ENCODE measurements at places on chromosomes 7 and 10.

GRCh38 chr10:7566891-7567290, 99.9 kb downstream of the ITIH5 start:
- DNase-seq, result no peak

DNA sequence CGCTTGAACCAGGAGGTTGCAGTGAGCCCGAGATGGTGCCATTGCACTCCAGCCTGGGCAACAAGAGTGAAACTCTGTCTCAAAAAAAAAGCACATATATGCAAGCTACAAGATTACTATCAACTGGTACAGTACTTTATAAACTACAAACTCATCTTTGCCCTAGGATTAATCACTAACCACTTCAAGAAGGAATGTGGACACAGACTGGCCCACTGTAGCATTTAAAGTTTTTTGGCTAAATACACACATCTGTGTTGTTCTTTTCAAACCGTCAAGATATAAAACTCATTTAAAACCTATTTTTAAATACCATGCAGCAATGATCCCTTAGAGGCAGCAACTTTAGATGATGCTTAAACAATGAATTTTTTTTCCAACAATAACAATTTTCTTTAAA, 205.4 kb downstream of the IMMP2L start:
- no peak for DNase-seq

DNA sequence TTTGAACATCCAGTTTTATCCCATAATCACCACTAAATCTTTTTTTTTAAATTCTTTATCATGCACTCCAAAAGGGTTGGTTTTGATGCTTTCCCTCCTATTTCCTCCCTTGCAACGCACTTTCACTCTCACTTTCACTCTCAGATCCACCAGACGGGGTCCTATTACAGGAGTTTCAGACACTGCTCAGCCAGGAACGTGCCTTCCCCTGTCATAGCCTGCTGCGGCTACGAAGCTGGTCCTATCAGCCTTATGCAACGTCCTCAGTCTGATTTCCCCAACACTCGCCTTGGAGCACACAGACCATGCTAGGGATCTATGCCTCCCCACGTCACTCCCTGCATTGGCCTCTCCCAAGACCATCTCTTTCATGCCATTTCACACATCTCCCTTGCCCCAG, 23.4 kb downstream of the ZPBP start:
- peak; percentile 3 for DNase-seq

GRCh38 chr7:43942997-43943396, 16.8 kb downstream of the UBE2D4 start:
- DNase-seq, result no peak

DNA sequence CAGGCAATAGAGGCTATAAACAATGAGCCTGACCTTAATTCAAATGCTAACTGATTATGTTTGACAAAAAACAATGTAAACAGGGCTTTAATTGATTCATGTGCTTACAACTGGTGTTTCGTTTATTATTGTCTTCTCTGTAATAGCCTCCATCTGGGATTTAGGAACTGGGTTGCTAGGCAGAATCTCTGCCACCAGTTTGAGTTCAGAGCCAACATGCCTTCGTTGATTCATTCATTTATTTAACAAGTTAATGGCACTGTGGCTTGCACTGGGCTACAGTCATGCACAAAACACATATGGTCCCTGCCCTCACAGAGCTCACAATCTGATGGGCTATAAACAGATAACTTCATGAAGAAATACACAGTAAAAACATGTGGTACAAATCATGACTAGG, 19.6 kb upstream of the CDHR3 start:
- no peak for DNase-seq

GRCh38 chr10:110765513-110766319, 106.0 kb upstream of the PDCD4 start:
- DNase-seq, result no peak

GRCh38 chr10:113917636-113918035, 63.2 kb downstream of the NHLRC2 start:
- no peak for DNase-seq

GRCh38 chr7:143002106-143002505, 24.8 kb downstream of the OR9A2 start:
- DNase-seq, result peak; percentile 48

GRCh38 chr10:96292971-96293920, 11.0 kb upstream of the DNTT start:
- DNase-seq, result peak; percentile 58

DNA sequence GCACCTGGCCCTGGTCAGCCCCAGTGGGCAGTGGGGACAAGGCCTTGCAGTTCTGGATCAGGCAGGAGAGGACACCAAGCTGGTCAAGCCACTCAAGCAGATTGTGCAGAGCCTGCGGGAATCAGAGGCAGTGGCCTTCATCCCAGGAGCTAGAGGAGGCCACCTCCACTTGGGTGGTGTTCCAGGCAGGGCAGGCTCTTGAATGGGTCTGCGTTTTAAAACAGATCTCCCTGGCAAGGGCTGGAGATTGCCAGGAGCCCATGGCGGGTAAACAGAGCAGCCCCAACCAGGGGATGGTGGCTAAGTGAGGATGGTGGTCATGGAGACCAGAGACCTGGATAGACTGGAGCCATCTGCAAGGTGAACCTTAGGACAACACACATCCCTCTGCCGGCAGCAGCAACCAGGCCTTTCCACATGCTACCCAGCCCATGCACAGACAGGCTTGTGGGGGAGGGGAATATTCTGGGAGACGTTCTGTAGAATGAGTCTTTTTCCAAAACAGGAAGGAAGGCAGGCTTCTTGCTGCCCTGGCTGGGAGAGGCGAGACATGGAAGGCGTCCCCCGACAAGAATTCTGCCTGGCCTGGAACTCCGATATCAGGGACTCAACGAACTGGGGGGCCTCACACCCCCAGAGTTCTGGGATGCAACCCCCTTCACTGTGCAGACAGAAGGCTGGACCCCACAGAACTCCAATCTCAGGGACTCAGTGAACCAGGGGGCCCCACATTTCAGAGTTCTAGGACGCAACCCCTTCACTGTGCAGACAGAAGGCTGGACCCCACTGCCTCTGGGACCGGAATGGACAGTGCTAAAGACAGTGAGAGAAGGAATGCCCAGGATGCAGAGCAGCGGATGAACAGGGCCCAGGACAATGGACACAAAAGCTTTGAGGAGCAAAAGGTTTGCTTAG, 264.8 kb downstream of the PTPRN2 start:
- DNase-seq, result no peak

- DNase-seq, result no peak
Measured at GRCh38 chr10:66917104-66917503, 8.7 kb upstream of the LRRTM3 start.

GRCh38 chr10:34049887-34050286, 715.4 kb upstream of the NRP1 start:
- DNase-seq, result peak; percentile 51

- DNase-seq, result no peak
Measured at GRCh38 chr10:2944788-2945187, 122.6 kb upstream of the PFKP start.

GRCh38 chr7:36032361-36032818, 120.7 kb upstream of the EEPD1 start:
- no peak for DNase-seq

DNA sequence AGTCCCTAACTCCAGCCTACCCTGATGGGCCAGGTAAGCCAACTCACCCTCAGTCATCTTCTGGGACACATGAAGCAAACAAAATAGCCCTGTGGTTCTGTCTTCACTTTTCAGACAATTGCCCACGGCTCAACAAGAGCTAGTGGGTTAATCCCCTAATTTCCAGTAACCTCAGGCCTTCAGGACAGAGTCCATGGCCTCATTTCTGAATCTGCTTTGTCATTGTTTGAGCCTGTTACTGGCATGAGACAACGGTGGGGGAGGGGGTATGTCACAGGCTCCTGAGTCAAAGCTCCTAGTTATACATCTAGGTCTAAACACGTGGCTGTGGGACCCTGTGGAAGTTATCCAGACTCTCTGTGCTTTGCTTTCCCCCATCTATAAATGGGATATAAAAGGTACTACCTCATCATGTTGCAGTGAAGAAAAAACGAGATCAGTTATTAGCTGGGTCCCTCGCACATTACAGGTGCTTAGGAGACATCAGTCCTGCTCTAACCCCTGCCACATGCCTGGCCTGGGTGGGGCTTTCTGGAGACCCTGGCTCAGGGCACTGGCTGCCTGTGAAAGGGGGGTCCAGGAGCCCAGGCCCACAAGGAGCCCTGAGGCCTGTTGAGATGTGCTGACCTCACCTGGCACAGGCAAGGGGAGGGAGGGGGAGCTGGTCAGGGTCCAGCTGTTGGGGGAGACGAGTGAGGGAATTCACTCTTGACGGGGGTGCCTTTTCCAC, 16.5 kb downstream of the MAT1A start:
- DNase-seq, result peak; percentile 5

DNA sequence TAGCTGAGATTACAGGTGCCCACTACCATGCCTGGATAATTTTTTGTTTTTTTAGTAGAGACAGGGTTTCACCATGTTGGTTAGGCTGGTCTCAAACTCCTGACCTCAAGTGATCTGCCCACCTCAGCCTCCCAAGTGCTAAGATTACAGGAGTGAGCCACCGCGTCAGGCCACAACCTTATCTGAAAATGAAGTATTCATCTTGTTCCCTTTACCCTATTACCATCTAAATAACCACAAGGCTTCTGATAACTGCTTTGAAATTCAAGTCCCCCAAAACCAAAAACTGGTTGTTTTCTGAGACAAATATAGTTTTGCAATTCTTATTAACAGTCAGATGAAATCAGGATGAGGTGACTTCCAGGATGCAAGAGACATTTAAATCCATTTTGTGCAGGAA, 2.4 kb downstream of the TCTN3 start:
- no peak for DNase-seq

DNA sequence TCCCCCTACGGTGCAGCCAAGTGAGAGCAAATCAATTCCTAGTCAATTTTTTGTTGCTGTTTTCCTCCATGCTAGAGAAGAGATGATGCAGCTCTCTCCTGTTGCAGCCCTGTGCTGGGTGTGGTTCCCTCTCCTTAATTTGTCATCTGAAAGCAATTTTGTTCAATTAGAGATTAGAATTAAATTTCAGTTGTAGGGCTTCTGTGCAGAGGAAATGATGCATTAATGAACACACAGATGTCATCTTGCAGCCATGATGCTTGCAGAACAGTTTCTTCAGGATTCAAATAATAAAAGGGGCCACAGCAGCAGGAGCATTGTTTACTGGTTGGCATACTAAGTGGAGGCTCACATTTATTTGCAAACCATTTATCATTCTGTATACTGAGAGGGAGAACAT, 266.0 kb downstream of the AUTS2 start:
- no peak for DNase-seq

GRCh38 chr10:74824184-74824899, 2.1 kb upstream of the KAT6B start:
- no peak for DNase-seq

DNA sequence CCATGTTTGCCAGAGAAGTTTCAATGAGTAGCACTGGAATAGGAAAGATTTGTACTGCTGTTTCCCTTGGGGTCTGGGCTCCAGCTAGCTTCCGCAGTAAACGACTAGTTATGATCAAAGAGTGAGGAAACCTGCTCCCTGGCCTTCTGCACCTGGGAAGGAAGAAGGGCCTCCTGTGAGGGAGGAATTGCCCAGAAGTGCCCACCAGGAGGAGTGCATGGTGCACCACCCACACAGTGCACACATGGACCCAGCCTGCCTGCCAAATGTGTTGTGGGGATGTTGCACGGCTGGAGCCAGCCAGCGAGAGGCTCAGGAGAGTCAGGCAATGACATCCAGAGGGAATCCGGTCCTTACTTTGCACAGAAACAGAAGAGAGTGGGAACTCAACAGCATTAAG, 27.0 kb upstream of the FAM107B start:
- no peak for DNase-seq

DNA sequence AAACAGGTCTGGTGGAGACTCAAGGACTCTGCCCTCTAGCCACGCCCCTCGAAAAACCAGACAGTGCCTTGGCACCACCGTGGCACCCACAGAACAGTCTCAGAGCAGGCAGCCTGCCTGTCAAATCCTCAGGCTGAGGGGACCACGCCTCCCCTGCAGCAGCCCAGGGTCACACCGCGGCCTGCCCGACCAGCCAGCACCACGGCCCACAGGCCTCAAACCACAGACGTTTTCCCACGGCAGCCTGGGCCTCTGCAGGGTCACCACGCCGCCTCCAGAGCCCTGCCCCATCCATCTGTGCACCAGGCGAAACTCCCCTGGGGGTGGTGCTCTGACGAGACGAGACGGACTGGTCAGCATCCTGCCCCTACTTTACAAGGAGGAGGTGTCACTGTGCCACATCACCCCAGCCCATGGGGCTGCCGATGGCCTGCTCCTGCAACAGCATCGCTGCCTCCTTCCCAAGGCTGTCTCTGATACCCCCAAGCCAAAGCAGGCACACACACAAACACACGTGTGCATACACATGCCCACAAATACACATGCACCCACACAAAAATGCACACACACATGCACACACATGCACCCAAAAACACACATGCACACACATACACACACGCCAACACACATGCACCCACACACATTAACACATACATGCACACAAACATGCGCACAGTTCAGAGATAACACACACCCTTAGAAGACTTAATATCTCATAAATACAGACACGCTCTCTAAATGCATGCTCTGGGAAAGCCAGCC, 24.6 kb downstream of the PAPOLB start:
- no peak for DNase-seq

- DNase-seq, result no peak
Measured at GRCh38 chr7:136869991-136870865, 1.8 kb downstream of the CHRM2 start.

GRCh38 chr10:67537906-67538305, 158.1 kb downstream of the CTNNA3 start:
- DNase-seq, result no peak

- peak; percentile 91 for DNase-seq
Measured at GRCh38 chr7:4883372-4884144, at the start of gene RADIL. Gene RADIL, minus strand, starts transcription at chr7:4883716. Its CDS starts 5,577 bp downstream, at chr7:4878139.

DNA sequence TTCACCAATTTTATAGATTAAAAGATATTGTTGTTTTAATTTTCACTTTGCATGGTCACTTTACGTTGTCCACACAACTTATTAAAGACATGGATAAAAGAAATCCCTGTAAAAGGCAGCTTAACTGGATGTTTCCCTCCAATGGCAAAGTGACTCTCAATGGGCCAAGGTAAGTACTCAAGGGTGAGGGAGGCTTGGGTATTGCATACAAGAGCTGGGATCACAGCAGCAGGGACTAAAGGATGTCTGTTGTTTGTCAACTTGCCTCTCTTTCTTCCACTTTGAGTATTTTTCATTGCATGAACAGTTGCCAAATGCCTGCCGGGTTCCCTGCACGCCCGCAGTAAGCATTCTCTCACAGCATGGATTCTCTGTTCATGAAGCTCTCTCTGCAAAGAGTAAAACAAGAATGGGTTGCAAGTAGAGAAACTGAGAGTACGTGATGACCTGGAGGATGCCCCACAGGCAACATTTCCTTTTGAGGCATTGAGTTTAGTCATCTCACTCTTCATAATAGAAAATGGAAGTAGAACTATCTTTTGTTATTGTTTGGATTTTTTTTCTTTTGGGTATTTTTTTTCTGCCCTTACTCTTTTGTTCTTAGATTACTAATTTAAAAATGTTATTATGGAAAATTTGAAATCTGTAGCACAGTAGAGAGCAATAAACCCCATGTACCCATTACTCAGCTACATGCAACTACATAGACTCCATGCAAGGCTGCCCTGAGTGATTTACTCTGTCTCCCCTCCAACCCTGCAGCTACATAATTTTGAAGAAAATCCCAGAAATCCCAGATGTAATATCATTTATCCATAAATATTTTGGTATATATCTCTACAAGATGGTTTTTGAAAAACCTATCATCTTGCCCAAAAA, 26.3 kb downstream of the GPR141 start:
- DNase-seq, result no peak

GRCh38 chr10:70369498-70370018, 12.9 kb downstream of the LRRC20 start:
- no peak for DNase-seq
